Suppressor macrophage (primary cell): ENCODE measurements at places on chromosomes 12 and 14.
A peak's percentile ranks its signal among the peaks of the same experiment; 100 is the strongest.

GRCh38 chr12:47791874-47792273 is 18.8 kb downstream of the SLC48A1 start:
- no peak for DNase-seq

- peak; percentile 38 for DNase-seq
These were observed 382.7 kb upstream of the RGS6 start for GRCh38 chr14:71549421-71550050.

DNA sequence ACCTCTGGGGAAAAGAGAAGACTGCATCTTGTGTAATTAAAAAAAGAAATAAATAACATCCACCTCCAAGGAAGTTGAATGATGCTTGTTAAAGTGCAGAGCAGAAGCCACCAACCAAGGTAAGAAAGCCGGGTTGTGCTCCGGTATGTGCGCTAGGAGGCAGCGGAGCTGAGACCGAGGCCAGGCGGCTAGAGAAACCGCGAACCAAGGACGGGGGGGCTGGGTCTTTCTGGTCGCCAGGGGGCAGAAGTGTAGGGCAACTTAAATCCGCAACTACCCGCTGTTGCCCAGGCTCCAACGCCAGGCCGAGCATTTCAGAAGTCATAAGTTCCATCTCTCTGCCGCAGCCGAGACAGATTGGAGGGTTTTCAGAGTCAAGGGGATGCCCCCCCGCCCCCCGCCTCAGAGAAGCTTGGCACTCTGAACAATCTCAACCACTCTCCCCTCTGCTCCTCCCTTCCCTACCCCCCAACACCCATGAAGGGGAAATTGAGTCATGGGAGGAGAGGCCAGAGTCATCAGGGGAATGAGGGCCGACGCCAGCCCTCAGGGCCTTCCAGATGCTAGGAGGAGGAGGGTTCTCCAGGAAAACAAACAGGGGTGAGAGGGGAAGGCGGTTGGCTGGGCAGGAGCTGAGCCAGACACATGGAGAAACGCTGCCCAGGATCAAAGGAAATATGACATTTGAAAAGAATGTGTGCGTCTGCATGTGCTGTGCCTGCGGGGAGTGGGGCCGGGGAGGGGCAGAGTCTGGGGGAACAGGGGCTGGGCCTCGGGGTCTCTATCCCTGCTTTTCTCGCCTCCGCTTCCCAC is 2.2 kb upstream of the NFATC4 start:
- peak; percentile 78 for DNase-seq

DNA sequence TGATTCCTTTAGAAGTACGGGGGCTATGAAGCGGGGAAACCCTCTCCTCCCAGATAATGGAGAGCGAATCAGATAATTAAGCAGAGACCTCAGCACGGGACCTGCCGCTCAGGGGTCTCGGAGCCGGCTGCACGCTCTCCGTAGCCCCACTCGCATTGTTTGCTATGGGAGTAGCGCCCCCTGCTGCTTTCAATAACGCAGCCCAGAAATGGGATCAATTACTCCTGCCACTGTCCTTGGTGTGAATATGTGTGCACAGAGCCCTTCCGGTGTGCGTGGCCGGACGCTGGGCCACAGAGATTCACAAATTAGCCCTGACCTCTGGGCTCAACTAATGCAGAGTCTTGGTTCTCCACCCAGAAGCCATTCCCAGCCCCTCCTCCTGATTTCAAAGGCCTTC is 76.4 kb upstream of the TMEM132C start:
- no peak for DNase-seq

- no peak for DNase-seq
These were observed 85.3 kb downstream of the PRKCH start for GRCh38 chr14:61406675-61407074.

DNA sequence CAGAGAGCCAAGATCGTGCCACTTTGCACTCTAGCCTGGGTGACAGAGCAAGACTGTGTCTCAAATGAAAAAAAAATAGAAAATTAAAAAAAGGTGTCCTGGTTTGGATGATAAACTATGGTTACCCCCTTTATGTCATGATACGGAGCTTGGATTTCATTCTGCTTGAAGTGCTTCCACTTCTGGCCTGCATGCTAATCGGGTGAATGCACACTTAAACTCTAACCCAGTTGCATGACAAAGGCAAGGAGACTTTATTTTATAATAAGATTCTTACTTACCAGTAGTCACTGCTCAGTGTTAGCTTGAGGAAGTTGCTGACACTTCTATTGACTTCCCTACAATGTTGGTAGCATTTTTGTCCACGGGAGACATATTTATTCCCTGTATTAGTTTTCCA is 24.3 kb downstream of the CFAP54 start:
- DNase-seq: no peak

DNA sequence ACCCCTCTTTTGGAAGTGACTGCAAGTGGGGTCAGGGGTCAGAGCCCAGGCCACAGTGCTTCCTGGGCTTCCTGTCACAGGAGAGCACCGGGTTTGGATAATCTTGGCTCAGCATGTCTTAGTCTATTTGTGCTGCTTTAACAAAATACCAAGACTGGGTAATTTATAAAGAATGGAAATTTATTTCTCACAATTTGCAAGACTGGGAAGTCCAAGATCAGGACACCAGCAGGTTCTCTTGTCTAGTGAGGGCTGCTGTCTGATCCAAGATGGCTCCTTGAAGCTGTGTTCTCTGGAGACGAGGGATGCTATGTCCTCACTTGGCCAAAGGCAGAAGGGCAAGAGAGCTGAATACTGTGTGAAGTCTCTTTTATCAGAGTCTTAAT is 74.1 kb downstream of the RIN3 start:
- DNase-seq: no peak

DNA sequence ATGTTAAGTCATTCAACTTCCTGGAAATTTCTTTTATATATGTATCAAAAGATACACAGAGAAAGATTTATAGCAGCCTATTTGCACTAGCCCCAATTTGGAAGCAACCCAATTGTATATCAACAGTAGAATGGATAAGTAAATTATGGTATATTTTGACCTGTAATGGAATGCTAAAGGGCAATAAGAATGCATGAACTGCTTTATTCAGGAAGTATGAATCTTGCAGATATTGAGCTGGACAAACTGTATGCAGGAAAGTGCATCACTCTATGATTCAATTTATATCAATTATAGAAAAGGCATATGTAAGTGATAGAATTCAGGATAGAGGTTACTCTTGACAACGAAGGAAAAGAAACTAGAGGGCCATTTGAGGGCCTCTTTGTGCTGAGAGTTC is 913.1 kb upstream of the FBXO33 start:
- DNase-seq: no peak

DNA sequence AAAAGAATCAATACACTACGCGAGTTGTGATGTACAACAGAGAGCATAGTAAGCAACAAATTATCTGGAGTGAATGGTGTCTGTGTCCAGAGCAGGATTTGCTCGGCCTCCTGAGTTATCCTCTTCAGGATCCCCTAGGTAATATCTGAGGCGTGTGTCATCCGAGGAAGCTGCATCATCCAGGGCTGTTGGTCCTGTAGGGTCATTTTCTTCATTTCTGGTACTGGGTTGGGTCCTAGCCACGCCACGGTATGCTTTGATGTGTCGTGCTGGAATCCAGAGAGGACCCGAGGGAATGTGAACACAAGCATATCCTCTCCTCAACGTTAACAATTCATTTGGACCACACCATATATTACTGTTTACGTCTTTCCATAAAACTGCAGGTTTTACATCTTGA is 19.0 kb upstream of the CLEC4E start:
- no peak for DNase-seq

DNA sequence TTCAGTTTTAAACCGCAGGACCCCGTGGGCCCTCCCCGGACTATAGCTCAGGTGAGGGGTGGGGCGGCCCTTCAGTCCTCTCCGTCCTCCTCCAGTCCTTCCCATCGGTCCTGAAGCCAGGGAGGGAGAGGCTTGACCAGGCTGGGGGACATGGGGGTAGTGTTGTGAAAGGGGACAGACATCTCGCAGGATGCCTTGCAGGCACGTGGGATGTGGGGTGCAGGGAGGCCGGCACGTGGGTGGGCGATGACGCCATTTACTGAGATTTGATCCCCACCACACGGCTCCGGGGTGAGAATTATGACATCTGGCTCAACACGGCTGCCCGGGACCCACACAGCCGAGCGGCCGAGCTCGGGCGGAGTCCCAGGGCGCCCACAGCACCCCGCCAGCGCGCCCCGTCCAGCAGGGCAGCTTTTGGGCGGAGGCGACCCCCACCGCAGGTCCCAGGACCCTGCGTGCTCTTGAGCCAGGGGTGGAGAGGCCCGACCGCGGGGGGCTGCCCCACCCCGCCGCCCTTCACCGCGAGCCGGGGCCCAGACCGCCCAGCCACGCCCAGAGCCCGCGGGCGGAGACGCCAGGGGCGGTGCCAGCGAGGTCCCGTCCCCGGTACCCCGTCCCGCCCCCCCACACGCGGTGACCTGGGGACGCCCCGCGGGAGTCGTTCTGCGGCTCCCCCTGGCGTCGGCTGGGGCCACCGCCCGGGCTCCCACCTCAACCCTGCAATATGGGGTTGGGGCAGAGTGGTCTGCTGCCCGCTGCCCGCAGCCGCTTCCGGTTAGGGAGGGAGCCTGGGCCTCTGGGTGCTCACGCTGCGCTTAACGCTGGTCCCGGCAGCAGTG is 3.3 kb upstream of the EXOC3L4 start:
- peak; percentile 87 for DNase-seq

- no peak for DNase-seq
These were observed 355.6 kb upstream of the KITLG start for GRCh38 chr12:88935856-88936255.

GRCh38 chr12:58961906-58962305 is 41.6 kb upstream of the LRIG3 start:
- DNase-seq: no peak

- DNase-seq: peak; percentile 80
These were observed 3.0 kb downstream of the KRT73 start for GRCh38 chr12:52615208-52615868.

- DNase-seq: no peak
These were observed 10.5 kb downstream of the WNT5B start for GRCh38 chr12:1639538-1639937.

DNA sequence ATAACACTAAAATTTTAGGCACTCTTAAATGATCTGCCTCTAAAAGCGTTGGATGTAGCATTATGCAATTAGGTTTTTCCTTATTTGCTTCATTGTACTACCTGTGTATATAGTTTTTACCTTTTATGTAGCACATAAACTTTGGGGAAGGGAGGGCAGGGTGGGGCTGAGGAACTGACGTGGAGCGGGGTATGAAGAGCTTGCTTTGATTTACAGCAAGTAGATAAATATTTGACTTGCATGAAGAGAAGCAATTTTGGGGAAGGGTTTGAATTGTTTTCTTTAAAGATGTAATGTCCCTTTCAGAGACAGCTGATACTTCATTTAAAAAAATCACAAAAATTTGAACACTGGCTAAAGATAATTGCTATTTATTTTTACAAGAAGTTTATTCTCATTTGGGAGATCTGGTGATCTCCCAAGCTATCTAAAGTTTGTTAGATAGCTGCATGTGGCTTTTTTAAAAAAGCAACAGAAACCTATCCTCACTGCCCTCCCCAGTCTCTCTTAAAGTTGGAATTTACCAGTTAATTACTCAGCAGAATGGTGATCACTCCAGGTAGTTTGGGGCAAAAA is 4.1 kb downstream of the CDKN1B start:
- no peak for DNase-seq

DNA sequence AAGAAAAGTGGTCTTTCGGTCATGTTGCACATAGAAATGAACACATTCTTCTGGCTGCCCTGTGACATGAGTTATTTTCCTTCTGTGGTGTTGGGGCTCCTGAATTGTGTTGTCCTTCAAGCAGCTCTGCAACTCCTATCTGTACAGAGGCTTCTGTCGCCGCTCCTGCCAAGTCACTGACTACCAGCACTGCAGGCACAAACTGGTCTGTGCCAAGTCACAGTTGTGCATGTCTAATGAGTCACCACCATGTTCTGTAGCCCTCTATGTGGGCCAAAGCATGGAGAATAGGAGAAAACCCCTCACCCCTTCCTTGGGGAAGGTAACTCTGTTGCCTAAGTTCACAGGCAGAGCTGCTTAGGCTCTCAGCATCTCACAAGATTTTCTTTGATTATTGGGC is 283.3 kb downstream of the RPL10L start:
- DNase-seq: no peak

- peak; percentile 67 for DNase-seq
These were observed 727 bp downstream of the LDHB start for GRCh38 chr12:21656905-21657325.

DNA sequence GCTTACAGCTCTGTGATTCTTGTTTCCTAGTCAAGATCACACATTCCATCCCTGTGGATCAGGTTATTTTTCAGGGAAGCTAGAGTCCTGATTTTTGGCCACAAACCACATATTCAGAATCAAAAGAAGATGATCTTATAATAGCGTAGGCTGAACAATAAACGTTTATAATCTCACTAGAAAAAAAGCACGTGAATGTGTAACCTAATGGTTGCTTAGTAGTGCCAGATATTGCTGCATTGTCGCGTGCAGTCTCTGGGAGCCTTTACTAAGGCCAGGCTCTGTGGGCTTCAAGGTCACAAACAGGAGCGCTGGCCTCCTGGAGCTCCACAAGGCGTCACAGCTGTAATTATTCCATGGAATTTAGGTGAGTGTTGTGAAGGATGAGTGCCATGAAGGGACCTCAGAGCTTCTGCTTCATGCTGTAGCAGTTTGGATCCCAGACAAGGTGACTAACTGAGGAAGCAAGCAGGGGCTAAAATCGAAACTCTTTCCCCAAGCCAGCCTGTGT is 17.4 kb downstream of the CDKN1B start:
- DNase-seq: no peak

GRCh38 chr12:45989721-45990467 is 480 bp downstream of the SCAF11 start:
- DNase-seq: peak; percentile 80

DNA sequence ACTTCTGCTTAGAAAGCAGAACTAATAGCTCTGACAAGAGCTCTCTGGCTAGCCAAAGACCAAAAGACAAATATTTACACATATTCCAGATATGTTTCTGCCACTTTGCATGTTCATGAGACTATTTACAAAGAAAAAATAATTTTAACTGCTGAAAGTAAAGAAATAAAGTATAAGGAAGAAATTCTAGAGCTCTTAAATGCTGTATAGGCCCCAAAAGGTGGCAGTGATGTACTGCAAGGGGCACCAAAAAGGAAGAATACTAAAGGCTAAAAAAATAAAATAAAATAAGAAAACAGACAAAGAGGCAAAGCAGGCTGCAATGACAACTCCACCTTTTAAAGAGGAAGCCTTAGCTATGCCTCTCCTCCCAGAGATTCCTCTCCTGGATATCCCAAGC is 23.0 kb downstream of the KLRK1 start:
- no peak for DNase-seq

- DNase-seq: no peak
These were observed 82.2 kb upstream of the RMST start for GRCh38 chr12:97380440-97380839.
